Activated CD8-positive, alpha-beta memory T cell treated with anti-CD3 and anti-CD28 coated beads for 36 hours (primary cell): ENCODE measurements at places on chromosomes 1 and 21. TPM values are rescaled to one million over a fixed set of nuclear protein-coding genes. Genes with fewer than 3 reads are reported as not detected.

The KIAA0319L gene
- 27.0 TPM for total RNA-seq

The C4BPA gene
- total RNA-seq = not detected

The GPA33 gene
- 0.06 TPM for total RNA-seq

The CA14 gene
- total RNA-seq = not detected

The SUCO gene
- total RNA-seq = 20.6 TPM

The KANK4 gene
- not detected for total RNA-seq

The TCEANC2 gene
- 9.1 TPM for total RNA-seq

The NEK2 gene
- 17.2 TPM for total RNA-seq

The INKA2 gene
- 2.2 TPM for total RNA-seq
